ENCODE measurements at places on chromosomes 2 and 18. TPM values are rescaled to one million over a fixed set of nuclear protein-coding genes. Genes with fewer than 3 reads are reported as not detected.

GRCh38 chr2:112583497-112584133, 794 bp upstream of the CHCHD5 start:
- DNase-seq: peak; percentile 57

DNA sequence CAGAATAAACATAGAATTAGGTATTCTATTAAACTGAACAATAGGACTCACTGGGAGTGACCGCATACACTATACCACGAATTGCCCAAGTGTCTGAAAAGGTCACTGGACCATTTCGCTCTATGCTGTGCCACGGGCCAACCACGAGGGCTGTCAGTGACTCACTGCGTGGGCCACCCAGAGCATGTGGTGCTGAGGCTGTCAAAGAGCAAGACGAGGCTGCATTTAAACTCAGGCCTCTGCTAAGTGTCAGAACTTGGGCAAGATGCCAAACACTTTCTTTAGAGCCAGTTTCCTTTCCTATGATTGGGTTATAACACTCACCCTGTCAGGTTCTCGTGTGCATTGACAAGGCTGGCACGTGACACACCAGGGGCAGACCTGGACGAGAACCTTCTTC, 97.5 kb downstream of the SH3YL1 start:
- no peak for DNase-seq

DNA sequence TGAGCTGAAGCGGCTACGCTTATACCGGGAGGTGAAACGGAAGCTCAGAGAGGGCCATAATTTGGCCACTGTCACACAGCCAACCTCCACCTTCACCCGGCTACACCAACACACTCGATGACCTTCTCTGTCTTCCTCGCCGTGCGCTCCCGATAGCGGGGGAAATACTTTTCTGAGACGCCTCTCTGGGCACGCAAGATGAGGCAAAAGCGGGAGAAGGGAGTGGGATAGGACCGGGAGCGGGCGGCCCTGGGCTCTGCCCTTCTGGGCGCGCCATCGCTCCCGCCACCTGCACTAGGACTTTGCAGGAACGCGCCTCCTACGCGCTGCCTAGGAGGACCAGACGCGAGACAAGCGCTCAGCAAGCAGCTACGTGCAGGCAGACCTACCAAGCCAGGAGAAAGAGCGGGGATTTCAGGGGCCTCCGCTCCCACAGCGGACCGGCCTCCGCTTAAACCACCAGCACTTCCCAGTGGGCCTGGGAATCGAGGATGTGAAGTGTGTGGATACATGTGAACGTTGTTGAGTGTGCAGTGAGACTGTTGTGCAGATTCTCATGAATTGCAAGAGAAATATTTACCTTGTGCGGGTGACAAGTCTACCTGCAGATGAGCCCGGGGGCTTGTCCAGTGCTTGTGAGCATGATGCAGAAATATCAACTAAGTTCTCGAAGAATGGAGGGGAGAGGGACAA, 11.4 kb downstream of the SIX3 start:
- peak; percentile 28 for DNase-seq

IL1F10 gene
- total RNA-seq: not detected

DNA sequence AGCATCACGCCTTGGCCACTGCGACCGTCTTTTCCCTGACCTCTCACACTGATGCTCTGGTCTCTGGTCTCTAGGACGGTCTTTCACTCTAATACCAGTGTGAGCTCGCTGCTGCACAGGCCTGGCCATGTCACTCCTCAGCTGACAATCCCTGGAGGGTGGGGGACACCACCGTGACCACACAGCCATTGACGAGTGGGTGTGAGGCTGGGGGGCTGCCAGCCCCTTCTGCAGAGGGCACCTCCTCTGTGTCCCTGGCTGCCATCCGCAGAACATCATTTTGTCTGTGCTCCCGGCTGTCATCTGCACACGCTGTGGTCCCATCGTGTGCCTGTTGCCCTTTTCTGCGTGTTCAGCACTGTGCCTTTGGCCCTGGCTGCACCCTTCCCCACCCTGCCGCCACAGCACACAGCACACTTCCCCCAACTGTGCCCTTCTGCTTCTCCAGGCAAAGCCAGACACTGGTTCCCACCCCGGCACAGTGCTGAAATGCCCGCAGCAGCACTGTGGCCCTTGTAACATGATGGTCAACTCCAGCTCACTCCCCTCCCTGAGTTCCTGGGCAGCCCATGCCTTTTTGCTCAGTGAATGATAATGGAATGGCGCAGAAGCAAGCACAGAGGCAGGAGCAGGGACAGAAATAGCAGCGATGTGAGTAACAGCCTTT, 30.4 kb upstream of the INHBB start:
- DNase-seq: no peak

MOGAT1 gene
- total RNA-seq: not detected

PMS1 gene
- 18.7 TPM for total RNA-seq

PRPF40A gene
- total RNA-seq: 72.1 TPM

- DNase-seq: no peak
Observed at GRCh38 chr2:97747285-97747684, 33.9 kb downstream of the ZAP70 start.

- DNase-seq: no peak
Observed at GRCh38 chr2:132721938-132722337, 51.9 kb upstream of the LYPD1 start.

DNA sequence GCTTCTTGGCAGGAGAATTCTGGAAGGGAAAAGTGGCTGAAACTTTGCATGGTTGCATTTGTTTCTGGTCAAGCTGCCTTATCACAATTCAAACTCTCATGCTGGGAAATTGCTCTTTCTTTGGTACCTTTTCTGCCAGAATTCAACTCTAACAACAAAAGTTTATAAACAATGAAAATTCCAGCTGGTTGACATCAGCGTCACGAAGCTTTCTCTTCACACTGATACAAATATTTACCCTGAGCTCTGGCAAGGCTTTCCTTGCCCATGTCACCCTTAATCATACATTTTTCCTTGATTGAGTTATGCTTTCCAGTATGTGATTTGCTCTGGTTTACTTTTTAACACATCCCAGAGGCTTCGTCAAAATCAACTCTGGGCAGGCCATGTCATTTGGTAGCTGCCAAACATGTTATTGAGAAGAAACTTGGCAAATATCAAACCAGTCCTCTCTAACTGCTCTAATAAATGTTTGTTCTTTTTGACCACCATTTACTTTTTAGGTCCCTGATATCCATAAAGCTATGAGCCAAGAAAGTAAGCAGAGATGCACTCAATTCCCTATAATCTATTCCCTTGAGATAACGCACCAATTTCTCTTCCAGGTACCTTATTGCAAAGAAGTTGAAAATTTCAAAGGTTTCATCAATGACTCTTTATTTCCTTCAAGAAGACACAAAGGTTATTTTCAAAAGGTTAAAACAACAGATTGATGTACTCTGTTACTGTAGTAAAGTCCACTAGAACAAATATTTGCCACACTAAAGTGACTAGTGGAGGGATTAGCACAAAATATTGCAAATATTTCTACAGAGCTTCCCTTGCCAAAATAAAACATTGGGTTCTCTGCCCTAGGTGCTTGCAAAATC, 1241.1 kb upstream of the ZEB2 start:
- peak; percentile 65 for DNase-seq

ACMSD gene
- total RNA-seq: not detected

- no peak for DNase-seq
Observed at GRCh38 chr18:59263661-59264060, 9.6 kb downstream of the RAX start.

CROCC2 gene
- total RNA-seq: under 0.01 TPM

DNA sequence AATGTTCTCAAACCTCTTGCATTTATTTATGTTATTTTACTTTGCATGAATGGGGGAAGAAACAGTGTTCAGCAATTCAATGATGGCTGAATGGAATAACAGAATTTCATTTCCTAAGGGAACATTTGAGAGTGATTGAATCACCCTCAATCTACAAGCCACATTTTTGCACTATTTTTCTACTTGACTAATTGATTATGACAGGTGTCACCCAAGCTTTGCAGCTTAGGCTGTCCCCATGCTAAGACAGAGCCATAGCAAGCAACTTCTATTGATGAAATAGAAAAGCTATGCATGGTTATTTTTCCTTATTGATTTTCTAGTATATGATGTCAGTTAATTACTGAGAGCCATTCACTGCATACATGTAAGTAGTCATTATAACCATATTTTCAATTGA, 795.7 kb downstream of the DCC start:
- no peak for DNase-seq

CPLX4 gene
- total RNA-seq: not detected

- peak; percentile 2 for DNase-seq
Observed at GRCh38 chr2:211867845-211868451, 670.7 kb downstream of the ERBB4 start.

DNA sequence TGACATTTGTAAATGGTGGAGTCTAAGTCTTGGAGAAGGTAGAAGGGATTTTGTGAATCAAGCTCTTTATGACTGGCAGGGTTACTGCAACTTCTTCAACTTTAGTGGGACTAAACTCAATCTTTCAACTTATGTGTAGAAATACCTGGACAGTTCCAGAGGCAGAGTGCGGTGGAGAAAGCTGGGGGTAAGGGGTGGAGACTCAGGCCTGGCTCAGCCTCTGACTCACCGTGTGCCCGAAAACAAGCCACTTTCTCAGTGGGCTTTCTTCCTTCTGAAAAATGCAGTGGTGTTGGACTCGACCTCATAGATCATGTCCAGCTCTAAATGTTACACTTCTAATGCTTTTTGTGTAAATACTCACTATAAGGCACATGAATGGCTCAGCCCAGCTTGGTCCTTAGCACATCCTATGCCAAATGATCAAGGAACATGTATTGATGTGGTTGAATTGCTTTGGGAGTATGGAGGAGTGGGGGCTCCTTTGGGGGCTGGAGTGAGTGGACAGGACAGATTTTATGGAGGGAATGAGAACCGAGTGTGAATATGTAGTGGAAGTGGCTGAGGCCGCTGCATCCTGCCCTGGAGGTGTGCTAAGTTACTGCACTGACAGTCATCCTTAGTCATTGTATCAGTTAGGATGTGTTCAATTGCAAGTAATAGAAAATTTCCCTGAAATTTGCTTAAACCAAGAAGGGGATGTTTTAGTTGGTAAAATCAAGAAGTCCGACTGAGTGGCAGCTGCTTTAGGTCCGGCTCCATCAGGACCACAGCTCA, 32.2 kb upstream of the IGFBP5 start:
- DNase-seq: peak; percentile 11

DNA sequence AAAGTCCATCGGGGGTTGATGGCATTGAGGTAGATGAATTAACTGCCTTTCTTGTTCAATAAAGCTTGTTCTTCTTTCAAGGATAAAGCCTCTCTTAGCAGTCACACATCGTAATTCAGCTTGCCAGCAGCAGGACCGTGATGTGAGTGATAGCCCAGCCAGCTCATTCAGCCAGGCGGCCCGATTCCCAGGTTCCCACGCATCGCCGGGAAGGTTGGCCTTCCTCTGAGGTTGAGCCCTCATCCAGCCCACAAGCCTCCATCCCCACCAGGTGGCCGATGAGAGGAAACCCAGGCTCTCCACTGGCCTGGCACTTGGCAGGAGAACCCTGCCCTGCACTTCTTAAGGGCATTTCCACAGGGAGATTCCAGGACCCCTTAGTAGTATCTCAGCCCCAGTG, 4.7 kb downstream of the AGAP1 start:
- no peak for DNase-seq

CTNNA2 gene
- total RNA-seq: not detected

- peak; percentile 97 for DNase-seq
Observed at GRCh38 chr2:45611020-45611859, at the start of gene SRBD1. Gene SRBD1, minus strand, starts transcription at chr2:45611267. Its CDS starts 5,826 bp downstream, at chr2:45605441.

DNA sequence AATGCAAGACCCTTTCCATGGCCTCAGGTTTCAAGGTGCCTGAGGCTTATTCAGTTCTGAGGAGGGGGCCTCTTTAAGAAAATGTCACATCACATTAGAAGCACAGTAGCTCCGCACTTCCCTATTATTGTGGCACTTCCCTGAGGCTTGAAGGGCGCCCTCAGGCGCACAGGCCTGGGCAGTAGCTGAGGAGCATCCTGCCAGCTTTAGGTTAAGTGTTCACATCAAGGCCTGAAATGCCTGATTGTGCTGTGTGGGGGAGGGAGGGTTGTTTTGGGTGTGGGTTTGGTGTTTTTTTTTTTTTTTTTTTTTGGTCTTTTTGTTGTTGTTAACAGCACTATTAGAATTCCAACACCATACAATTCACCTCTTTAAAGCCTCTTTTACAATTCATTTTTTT, 107.9 kb downstream of the CABLES1 start:
- no peak for DNase-seq

Measured in GM23248 (cell line).